ENCODE measurements at places on chromosomes 6 and 20.

GRCh38 chr6:36195471-36196112 lies 952 bp upstream of the BRPF3 start:
- DNase-seq = no peak

- DNase-seq = no peak
Measured at GRCh38 chr6:43747784-43748183, 22.2 kb upstream of the VEGFA start.

- DNase-seq = no peak
Measured at GRCh38 chr20:54214566-54214965, 6.7 kb downstream of the PFDN4 start.

DNA sequence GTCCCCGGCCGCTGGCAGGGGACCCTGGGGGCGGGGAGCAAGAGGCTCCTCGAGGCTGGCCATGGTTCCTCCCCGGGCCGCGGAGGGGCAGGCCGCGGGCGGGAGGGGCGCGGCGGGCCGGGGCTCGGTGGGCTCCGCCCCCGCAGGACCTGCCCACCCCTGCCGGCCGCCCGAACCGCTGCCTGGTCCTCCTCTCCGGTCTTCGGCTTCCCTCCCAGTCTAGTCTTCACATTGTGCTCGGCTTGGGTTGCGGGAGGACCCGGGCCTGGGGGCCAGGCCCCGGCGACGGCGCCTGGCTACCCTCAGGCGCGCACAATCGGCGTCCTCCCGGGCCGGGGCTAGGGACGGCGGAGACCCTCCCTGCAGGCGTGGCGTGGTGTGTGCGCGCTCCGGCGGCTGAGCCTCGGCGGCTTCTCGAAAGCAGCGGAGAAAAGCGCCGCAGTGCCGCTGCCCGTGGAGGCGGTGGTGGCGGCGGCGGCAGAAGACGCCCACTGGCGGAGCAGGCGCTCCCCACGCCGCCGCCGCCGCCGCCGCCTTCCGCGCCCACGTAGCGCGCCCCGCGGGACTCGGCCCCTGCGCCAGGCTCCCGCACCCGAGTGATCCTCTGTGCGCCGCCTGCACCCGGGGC lies at the start of gene PDE10A:
TSS of gene PDE10A (minus strand) at position 493 of the 628 bp plus-strand sequence. CDS start at position 63, 430 bp downstream.
- no peak for DNase-seq

All from NCI-H2081 treated with DMSO at 0.1 percent for 48 hours (cell line).